ENCODE measurements at places on chromosomes 3 and 15.

- DNase-seq: no peak
These were observed 18.8 kb downstream of the PLA2G4F start for GRCh38 chr15:42137461-42138261.

GRCh38 chr3:129548104-129548965 is 5.4 kb downstream of the H1-8 start:
- no peak for DNase-seq

- no peak for DNase-seq
These were observed 14.0 kb upstream of the UACA start for GRCh38 chr15:70777170-70777926.

- DNase-seq: no peak
These were observed 12.2 kb upstream of the POLR2M start for GRCh38 chr15:57694279-57694678.

- no peak for DNase-seq
These were observed 131.9 kb downstream of the DNAJB8 start for GRCh38 chr3:128334766-128335165.

DNA sequence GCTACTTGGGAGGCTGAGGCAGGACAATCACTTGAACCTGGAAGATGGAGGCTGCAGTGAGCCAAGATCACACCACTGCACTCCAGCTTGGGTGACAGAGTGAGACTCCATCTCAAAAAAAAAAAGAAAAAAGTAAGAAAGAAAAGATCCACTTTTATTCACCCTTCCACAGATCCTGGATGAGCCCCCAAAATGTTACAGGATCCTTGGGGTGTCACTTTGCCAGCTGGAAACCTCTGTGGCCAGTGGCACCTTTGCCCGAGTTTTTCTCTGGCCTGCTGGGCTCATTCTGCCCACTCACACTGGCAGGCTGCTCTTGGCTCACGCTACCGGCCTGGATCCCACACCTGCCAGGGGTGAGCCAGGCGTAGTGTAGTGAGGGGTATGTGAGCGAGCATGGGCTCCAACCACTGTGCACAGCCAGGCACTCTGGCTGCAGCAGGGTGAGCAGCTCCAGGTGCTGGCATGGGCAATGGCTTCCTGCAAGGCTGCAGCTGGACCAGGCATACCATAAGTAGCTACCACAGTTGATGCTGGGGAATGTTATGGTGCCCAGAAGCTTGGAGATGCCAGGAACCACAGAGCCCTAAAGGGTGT is 57.8 kb upstream of the C15orf39 start:
- DNase-seq: no peak

DNA sequence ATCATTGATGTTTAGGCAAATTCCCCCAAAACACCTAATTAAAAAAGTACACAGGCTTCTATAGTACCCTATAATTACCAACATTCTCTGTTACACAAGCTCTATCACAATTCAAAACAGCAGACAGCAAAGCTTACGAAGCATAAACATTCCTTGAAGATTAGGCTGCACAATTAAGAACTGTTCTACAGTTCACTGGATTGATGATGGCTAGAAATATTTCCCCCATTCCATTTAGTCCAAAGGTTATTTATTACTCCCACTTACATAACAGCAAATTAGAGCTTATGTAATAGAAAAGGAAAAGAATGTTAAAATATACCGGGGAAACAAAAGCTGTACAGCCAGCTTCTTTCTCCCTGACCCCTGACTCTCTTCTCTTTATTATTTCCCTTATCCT is 49.3 kb downstream of the UACA start:
- DNase-seq: no peak
